Stimulated activated CD8-positive, alpha-beta memory T cell treated with anti-CD3 and anti-CD28 coated beads, Interleukin-15, amount 100 ng/mL, for 48 hours (primary cell): ENCODE measurements at places on chromosomes 5 and 9.

DNA sequence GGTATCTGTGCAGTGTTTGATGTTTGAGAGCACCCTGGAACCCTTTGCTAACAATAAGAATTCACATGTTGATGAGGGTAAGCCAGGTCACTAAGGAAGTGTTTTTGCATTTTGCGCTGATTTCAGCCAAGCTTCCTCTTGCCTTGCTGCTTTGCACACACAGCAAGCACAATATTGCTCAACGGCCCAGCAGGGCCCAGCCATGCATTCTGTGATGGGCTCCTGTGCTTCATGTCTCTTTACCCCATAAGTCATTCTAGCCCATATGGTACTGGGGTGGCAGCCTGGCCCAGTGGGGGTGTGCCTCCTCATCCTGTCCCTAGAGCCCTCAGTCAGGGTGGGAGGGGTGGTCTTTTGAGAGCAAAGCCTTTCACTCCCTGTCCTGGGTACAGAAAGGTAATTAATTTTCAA is 481.3 kb downstream of the GADD45G start:
- DNase-seq: no peak

DNA sequence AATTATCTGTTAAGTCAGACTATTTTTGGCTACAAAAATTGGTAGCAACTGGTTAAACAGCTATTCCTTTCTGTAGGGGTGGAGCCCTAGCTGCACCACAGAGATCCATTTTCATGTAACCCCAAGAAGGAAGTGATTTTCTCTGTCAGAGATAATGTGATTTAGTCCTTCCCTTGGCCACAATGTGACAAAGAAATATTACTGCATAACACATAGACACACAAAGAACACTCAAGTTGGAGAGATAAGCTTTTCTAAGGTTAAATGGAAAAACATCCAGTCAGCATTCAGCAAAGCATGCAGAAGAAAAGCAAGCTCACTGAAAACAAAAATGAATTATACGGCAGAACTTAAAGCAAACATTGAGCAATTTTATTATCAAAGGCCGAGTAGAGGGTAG is 227.8 kb upstream of the CDH9 start:
- no peak for DNase-seq

GRCh38 chr5:80399526-80400239 is 8.2 kb upstream of the ZFYVE16 start:
- DNase-seq: no peak

DNA sequence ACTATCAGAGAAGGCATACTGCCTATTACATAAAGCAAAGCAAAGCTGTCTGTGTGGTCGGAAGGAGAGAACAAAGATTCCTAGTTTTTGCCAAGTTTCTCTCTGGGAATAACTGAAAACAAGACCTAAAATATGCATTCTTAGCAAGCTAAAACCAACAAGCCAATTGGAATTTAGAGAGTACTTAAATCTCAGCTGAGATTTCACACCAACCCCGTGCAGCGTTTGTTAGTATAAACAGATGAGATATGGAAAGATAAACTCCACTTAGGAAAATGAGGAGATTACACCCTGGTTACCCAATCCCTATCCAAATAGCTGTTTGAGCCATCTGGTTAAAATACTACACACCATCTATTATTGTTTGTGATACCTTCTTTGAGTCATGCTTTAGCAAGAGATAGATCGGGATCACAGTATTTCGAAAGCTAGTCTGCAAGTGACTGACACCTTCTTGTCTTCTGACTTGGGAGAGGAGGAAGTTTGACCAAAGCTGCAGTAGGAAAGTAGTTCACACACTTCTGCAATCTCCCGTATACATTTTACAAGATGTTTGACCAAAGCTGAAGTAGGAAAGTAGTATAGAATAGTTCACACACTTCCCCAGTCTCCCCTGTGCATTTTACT is 18.2 kb downstream of the FAF2 start:
- no peak for DNase-seq

DNA sequence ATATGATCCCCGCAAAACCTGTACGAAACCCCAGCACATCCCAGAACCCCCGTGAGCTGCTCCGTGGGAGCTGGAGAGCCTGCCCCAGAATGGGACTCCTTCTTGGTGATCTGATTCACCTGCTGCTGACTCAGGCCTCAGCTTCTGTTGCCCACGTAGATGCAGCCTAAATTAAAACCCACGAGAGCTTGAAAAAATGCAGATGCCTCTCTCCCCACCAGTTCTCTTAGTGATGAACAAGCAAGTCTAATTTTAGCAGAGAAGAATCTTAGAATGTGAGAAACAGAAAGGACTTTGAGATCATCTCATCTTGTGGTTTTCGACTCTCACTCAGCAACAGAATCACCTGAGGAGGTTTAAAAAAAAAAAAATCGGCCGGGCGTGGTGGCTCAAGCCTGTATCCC is 57.6 kb downstream of the TMOD1 start:
- DNase-seq: no peak

DNA sequence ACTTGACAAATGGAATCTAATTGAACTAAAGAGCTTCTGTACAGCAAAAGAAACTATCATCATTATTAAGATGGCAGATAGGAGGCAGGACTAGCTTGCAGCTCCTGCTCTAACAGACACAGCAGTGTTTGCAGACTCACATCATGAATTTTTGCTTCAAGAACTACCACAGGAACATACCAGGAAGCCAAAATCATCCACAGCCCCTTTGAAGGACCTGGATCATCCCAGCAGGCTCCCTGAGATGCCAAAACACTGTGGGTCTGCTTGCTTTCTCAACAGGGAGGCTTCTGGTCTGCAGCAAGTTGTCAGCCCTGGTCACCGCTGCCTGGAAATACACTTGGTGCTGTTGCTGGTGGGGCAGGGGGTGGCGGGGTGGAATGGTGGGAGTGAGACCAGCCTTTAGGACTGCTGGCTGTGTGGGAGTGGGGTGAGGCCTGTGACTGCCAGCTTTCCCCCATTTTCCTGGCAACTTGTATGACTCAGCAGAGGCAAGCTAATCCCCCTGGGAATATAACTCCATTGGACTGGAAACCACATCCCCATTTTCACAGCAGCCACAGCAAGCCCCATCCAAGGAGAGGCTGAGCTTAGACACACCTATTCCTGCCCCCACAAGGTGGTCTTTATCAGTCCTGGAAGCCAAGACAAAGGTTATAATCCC is 533.8 kb upstream of the CYLC2 start:
- DNase-seq: no peak

GRCh38 chr5:73280821-73281746 is 108.1 kb downstream of the TMEM174 start:
- no peak for DNase-seq

GRCh38 chr5:160460377-160461049 is 38.9 kb downstream of the PTTG1 start:
- no peak for DNase-seq
